ENCODE measurements at places on chromosomes 11 and 22.

DNA sequence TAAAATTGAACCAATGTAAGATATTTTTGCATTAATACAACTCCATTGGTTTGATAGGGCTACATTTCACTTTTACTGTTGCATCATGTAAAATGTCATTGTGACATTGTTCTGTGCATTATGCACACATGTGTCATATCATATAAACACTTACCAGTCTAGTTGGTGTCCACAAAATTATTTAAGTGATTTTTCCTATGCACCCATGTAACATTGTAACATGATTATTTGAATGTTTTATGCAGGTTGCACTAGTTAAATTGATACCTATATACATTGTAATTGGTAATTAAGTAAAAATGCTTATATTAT, 9.6 kb upstream of the BIRC3 start:
- no peak for DNase-seq

DNA sequence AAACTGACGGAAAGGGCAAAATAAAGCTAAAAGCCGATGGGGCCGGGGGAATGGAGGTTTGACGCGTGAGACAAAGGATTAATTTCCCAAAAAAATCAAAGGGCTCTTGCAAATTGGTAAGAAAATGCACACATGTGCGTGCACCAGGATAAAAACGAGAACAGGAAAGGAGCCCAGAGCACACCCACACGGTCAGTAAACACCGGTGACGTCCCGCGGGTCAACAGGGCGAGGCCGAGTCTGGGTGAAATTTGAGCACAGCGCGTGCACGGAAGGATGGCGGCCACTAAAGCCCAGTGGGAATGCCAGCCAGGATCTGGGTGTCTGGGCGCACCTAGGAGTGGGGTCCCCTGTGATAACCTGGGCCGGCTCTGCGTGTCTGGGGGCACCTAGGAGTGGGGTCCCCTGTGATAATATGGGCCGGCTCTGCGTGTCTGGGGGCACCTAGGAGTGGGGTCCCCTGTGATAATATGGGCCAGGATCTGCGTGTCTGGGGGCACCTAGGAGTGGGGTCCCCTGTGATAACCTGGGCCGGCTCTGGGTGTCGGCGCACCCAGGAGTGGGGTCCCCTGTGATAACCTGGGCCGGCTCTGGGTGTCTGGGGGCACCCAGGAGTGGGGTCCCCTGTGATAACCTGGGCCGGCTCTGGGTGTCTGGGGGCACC, 44.4 kb downstream of the BRSK2 start:
- DNase-seq, result no peak

DNA sequence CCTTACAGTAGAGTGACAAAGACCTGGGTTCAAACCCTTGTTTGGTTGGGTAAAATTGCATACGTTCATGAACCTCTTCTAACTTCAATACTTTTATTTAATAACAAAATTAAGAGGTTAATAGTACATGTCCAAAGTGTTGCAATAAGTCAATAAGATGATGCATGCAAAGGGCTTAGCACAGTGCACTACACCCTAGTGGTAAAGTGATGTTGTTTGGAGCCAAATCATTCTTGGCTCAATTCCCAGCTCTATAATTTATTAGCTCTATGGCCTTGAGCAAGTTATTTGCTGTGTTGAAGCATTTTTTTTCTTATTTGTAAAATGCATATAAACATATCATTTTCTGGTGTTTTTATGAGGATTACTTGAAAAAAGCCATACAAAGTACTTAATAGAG, 945.3 kb downstream of the LRRC4C start:
- DNase-seq, result no peak

- DNase-seq, result no peak
Measured at GRCh38 chr11:16793511-16793910, 55.1 kb downstream of the C11orf58 start.

- DNase-seq, result no peak
Measured at GRCh38 chr11:134313379-134313778, 18.4 kb upstream of the GLB1L2 start.

GRCh38 chr11:83222499-83222898, 29.0 kb downstream of the ANKRD42 start:
- DNase-seq, result no peak

- peak; percentile 10 for DNase-seq
Measured at GRCh38 chr11:125517116-125517770, 21.2 kb upstream of the FEZ1 start.

DNA sequence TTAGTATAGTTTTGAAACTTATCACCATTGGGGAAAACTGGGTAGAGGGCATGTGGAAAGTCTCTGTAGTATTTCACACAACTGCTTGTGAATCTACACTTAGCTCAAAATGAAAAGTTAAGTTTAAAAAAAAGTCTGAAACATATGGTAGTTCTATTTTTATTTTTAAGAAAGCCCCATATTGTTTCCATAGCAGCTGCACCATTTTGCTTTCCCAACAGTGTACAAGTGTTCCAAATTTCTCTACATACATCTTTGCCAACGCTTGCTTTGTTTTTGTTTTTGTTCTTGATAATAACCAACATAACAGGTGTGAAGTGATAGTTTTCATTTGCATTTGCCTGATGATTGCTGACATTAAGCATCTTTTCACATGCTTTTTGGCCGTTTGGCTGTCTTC, 445.2 kb downstream of the FAM181B start:
- no peak for DNase-seq

DNA sequence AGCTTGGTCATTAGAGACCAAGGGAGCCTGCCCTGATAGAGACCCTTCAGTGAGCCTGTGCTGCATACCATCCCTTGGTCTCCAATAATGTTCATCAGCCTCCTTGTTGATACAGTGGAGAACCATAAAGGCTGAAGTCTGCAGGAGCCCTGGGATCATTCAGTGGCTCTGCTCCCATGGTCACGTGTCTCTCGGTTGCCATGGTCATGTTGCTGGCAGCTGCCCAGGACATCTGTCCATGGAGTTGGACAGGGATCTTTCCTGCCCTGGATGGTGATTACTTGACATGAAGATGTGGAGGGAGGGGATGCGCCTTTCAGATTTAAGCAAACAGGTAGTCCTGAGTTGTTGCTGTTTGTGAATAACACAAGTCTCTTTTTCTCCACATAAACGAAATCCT, 38.2 kb downstream of the CYB5R2 start:
- peak; percentile 7 for DNase-seq

- DNase-seq, result peak; percentile 88
Measured at GRCh38 chr22:22156716-22157347, 87.8 kb upstream of the VPREB1 start.

- no peak for DNase-seq
Measured at GRCh38 chr22:24412274-24412673, 15.1 kb upstream of the ADORA2A start.

GRCh38 chr11:91967691-91968045, 256.9 kb upstream of the FAT3 start:
- no peak for DNase-seq

DNA sequence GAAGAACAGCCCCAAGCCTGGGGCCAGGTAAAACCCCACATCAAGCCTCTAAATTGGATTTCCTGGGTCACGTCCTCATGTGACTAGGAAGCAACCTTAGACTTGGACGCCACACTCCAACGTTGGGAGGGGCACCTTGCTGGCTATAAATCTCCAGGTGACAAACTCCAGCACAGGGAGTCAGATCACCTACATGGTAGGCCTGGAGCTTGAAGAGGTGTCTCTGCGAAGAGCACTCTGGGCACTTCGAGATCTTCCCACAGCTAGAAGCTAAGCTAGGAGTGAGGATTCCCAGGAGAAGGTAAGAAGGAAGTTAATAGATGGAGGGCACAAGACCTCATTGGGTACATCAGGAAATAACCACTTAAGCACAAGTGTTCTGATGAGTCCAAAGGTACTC, 77.1 kb upstream of the GNAZ start:
- DNase-seq, result no peak

- DNase-seq, result no peak
Measured at GRCh38 chr22:35312198-35313059, 12.7 kb downstream of the TOM1 start.

GRCh38 chr11:105034813-105035620, at the start of gene CASP1:
Gene CASP1, minus strand, starts transcription at chr11:105035144. Its CDS starts 31 bp downstream, at chr11:105035113.
- no peak for DNase-seq

DNA sequence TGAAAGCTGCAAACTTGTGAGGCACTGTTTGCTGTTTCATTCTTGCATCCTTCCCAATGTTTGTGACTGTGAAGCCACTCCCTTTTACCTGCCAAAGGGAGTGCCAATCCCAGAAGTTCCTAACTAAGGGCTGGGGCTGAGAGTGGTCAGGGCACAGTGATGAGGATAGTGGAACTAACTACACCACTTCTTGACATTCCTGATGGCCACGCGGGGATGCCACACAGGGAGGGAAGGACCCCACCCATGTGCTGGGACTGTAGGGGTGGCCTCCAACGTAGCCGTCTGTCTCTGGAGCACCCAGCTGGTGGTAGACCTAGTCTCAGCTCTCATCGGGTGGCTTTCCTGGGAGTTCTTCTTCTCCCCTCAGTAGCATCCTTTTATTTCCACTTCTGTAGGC, 335.5 kb downstream of the CADM1 start:
- no peak for DNase-seq

GRCh38 chr11:62269654-62270278, at the start of gene SCGB2A2:
Gene SCGB2A2, plus strand, starts transcription at chr11:62270158. Its CDS starts 59 bp downstream, at chr11:62270217.
- DNase-seq, result peak; percentile 3

GRCh38 chr11:22635689-22636088, 10.1 kb upstream of the FANCF start:
- DNase-seq, result no peak

- DNase-seq, result no peak
Measured at GRCh38 chr11:134905517-134905916, 493.5 kb upstream of the B3GAT1 start.

DNA sequence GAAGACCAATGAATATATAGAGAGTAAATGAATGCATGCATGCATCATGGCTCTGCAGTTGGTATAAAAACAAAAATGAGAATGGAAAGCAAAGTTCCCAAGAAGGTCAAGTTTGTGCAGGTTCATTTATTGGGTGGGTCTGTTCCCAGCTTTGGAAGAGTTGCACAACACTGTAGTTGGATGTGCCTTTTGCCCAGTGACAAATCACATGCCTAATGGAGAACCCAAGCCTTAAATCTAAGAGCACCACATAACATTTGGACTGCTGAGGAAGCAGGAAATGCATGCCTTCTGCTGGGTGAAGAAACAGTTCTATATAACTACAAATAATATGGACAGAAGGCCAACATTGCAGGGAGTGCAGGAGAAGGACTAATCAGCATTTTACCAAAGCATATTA, 30.6 kb downstream of the PRCP start:
- no peak for DNase-seq

- DNase-seq, result no peak
Measured at GRCh38 chr22:18060646-18061620, 16.9 kb upstream of the PEX26 start.

GRCh38 chr22:37697538-37697835, 639 bp downstream of the TRIOBP start:
- DNase-seq, result no peak

DNA sequence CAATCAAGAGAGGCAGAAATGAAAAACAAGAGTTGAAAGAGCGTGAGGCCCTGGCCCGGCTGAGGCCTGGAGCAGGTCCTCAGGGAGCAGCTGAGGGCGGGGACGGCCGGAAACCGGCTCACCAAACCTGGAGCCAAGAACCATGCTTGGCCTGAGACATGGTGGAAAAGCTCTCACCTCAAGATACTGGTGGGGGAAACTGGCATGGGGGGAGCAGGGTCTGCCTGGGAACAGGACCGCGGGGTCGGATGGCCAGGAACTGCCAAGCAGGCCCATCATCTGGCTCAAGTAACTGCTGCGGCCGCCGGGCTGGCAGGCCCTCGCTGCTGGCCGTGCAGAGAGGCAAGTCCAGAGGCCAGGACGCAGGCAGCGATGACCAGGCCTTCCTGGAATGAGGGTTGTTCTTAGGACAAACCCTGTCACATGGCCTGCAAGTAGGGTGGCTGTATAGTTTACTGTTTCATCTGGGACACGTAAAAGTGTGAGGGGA, 18.9 kb upstream of the WNT11 start:
- no peak for DNase-seq

DNA sequence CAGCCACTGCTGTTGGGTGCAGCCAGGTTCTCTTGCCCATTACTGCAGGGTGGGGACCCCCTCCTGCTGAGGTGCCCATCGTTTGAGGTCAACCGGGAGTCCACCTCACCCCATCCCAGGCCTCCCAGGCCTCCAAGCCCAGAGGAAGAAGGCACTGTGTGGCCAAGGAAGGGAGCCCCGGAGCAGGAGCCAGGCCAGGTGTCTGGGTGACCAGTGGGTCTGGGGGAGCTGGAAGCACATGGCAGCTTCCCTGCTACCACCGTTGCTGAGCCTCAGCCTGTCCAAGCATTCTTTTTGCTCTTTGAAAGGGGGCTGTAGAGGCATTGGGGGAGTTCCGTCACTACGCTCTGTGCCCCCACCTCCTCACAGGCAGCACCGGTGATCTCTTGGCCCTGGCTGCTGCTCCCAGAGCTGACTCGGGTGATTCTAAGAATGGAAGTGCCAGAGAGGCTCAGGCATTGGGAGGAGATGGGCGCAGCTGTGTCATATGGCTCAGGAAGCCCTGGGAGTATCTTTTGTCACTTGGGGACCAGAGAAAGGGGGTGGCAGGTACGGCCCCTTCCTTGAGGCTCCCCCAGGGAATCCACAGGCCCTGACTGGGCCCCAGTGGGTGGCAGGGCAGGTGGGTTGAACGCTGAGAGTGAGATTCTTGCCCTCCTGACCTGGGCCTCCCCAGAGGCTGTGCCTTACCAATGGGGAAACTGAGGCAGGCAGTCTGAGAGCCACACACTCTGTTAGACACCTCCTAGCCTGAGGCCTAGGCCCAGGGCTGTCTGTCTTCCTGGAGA, 1.9 kb downstream of the SEPTIN5 start:
- DNase-seq, result no peak

DNA sequence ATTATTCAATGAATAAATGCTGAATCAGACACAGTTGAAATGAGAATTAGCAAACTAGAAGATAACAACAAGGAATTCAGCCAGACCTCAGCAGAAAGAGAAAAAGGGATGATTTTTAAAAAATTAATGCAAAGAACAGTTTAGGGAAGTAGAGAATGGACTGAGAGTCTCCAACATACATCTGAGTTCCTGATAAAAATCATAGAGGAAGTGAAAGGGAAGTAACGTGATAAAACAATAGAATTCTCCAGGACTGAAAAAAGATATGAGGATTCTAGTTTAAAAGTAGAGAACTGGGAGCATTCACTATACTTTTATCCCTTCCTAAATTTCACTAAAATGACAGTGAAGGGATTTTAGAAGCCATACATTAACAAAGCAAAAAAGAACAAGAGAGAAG, 592.0 kb downstream of the SOX6 start:
- DNase-seq, result no peak
